ENCODE measurements at places on chromosomes 3 and 15. TPM values are rescaled to one million over a fixed set of nuclear protein-coding genes. Genes with fewer than 3 reads are reported as not detected.
A peak's percentile ranks its signal among the peaks of the same experiment; 100 is the strongest.

- DNase-seq = no peak
- peaks cover 5% of the 10 kb centered on the region for H3K27me3 ChIP-seq
- H3K4me1 ChIP-seq = no peaks in the 10 kb centered on the region
- H3K36me3 ChIP-seq = no peaks in the 10 kb centered on the region
- H3K27ac ChIP-seq = no peak overlapping the region
These were observed 487.4 kb downstream of the PDCD6IP start for GRCh38 chr3:34285827-34286188.

DNA sequence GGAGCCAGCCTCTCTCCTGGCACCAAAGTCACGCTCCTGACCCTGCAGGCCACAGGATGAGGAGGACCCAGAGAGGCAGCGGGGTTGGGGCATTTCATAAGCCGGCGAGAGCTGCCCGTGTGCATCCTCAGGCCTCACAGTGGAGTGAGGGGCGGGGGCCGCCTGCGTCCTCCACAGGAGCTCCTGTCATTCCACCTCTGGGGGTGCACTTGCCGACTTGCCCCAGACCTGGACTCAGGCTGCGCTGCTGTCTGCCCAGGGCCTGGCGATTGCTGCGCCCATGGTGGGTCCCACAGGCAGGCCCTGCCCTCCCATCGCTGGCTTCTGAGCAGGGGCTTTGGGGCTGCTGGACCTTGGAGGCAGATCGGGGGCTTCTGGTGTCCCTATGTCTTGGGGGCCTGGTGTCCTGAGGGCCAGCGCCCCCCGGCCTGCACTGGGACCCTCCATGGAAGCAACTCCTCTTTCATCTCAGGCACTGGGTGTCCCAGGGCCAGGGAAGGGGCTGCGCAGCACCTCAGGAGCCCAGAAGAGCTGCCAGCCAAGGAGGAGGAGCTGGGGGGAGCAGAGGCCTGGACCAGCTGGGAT lies 184.0 kb downstream of the GOLGA6L6 start:
- no peak overlapping the region for H3K4me3 ChIP-seq
- no peak for DNase-seq
- H3K36me3 ChIP-seq = no peaks in the 10 kb centered on the region
- peak overlapping the region; percentile 84 for H3K27ac ChIP-seq
- H3K4me1 ChIP-seq = peaks cover 11% of the 10 kb centered on the region

DNA sequence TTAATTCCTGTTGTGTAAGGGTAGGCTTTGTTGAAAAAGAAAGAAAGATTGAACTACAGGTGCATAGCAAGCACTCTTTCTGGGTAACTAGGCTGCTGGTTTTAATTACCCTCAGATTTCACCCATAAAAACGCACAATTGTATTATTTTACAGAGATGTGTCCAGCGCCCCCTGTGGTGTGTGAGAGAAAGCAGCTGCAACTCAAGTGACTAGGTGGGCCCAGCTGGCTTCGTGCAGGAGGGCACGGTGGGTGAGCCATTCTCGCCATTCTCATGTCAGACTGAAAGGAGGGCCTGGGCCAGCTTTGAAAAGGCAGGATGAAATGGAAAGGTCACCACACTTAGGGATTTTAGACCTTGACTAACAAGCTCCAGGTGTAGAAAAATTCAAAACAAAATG lies 122.6 kb downstream of the LRIG1 start:
- H3K36me3 ChIP-seq = peaks cover 2% of the 10 kb centered on the region
- peak overlapping the region; percentile 98 for H3K27ac ChIP-seq
- H3K4me1 ChIP-seq = peaks cover 16% of the 10 kb centered on the region
- peak overlapping the region; percentile 54 for H3K4me3 ChIP-seq

DNA sequence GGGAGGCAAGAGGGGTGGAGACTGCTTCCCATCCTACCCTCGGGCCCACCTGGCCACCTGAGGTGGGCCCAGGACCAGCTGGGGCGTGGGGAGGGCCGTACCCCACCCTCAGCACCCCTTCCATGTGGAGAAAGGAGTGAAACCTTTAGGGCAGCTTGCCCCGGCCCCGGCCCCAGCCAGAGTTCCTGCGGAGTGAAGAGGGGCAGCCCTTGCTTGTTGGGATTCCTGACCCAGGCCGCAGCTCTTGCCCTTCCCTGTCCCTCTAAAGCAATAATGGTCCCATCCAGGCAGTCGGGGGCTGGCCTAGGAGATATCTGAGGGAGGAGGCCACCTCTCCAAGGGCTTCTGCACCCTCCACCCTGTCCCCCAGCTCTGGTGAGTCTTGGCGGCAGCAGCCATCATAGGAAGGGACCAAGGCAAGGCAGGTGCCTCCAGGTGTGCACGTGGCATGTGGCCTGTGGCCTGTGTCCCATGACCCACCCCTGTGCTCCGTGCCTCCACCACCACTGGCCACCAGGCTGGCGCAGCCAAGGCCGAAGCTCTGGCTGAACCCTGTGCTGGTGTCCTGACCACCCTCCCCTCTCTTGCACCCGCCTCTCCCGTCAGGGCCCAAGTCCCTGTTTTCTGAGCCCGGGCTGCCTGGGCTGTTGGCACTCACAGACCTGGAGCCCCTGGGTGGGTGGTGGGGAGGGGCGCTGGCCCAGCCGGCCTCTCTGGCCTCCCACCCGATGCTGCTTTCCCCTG lies 2.2 kb upstream of the FES start:
- no peak for DNase-seq
- H3K27me3 ChIP-seq = no peaks in the 10 kb centered on the region
- peak overlapping the region; percentile 28 for H3K4me3 ChIP-seq
- H3K27ac ChIP-seq = peak overlapping the region; percentile 81

ACKR4 gene
- total RNA-seq = 0.32 TPM

- no peaks in the 10 kb centered on the region for H3K27me3 ChIP-seq
- no peaks in the 10 kb centered on the region for H3K36me3 ChIP-seq
- DNase-seq = peak; percentile 41
- peaks cover 22% of the 10 kb centered on the region for H3K4me1 ChIP-seq
These were observed 835 bp upstream of the GMPPB start for GRCh38 chr3:49724586-49724985.

REC114 gene
- total RNA-seq = not detected

CLDN18 gene
- total RNA-seq = not detected

DNA sequence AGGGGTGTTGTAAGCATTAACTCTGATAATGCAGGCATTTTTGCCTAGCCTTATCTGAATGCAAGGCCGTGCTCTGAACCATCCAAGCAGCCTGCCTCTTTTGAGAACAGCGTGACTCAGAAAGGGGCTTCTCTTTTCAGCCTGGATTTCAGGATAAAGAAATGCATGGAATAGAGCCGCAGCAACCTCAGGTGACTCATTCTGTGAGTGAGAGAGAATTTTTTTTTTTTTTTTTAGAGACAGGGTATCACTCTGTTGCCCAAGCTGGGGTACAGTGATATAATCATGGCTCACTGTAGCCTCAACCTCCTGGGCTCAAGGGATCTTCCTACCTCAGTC lies 20.6 kb upstream of the PDE8A start:
- peaks cover 8% of the 10 kb centered on the region for H3K36me3 ChIP-seq
- H3K27ac ChIP-seq = no peak overlapping the region
- peaks cover 5% of the 10 kb centered on the region for H3K4me1 ChIP-seq
- DNase-seq = no peak
- no peak overlapping the region for H3K4me3 ChIP-seq
- H3K27me3 ChIP-seq = peaks cover 38% of the 10 kb centered on the region

DNA sequence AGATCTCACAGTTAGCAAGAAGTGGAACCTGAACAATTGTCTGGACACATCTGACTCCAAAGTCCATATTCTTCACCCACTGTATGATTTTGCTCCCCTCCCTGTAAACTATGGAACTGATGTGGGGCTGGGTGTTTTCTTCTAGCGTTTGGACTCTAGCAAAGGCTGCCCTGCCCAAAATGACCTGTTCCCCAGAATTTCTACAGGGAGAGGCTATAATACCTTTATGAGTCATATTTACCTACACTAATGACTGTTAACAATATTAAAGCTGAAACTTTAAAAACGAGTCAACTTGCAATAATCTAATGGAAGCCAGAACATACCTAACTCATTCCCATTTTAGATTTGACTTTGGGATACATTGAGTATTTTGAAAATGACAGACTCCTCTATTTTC lies 531.2 kb upstream of the CFAP20DC start:
- H3K4me3 ChIP-seq = no peak overlapping the region
- no peaks in the 10 kb centered on the region for H3K27me3 ChIP-seq
- DNase-seq = no peak
- no peak overlapping the region for H3K27ac ChIP-seq
- peaks cover 3% of the 10 kb centered on the region for H3K4me1 ChIP-seq

DNA sequence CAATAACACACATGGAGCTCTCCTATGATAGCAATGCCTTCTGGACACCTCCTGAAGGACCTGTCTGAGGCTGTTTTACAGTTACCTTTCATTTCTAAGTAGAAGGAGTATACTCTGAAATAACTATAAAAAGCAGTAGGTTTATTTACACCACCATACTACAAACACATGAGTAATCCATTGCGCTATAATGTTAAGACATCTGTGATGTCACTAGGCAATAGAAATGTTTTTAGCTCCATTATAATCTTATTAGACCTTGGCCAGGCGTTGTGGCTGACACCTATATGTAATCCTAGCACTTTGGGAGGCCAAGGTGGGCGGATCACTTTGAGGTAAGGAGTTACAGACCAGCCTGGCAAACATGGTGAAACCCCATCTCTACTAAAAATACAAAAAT lies 24.7 kb downstream of the PXK start:
- peaks cover 15% of the 10 kb centered on the region for H3K4me1 ChIP-seq
- no peak overlapping the region for H3K4me3 ChIP-seq
- H3K27ac ChIP-seq = no peak overlapping the region
- DNase-seq = no peak
- H3K36me3 ChIP-seq = peaks cover 2% of the 10 kb centered on the region
- H3K27me3 ChIP-seq = no peaks in the 10 kb centered on the region

- no peak overlapping the region for H3K4me3 ChIP-seq
- peaks cover 40% of the 10 kb centered on the region for H3K27me3 ChIP-seq
- H3K27ac ChIP-seq = no peak overlapping the region
- DNase-seq = no peak
- no peaks in the 10 kb centered on the region for H3K4me1 ChIP-seq
These were observed 21.5 kb downstream of the TJP1 start for GRCh38 chr15:29800491-29801366.

DNA sequence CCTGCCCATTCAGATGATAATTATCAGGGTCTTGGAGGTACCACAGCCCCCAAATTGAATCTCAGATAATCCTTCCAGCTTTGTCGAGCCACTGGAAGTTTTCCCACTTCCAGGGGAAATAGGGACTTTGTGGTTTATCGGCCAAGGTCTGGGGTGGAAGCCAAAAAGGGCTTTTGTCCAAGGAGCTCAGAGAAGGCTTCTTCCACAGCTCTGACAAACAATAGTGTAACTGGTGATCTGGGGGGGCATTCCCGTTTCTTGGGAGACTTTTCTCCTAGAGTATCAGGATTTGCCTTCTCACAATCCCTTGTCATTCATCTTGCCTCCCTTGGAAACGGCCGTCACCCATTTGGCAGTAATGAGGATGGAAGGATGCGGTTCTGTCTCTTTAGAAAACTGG lies 18.4 kb downstream of the SRGAP3 start:
- no peak for DNase-seq
- H3K4me1 ChIP-seq = no peaks in the 10 kb centered on the region
- peaks cover 8% of the 10 kb centered on the region for H3K27me3 ChIP-seq
- H3K36me3 ChIP-seq = peaks cover 1% of the 10 kb centered on the region

PRR23B gene
- total RNA-seq = not detected

DNA sequence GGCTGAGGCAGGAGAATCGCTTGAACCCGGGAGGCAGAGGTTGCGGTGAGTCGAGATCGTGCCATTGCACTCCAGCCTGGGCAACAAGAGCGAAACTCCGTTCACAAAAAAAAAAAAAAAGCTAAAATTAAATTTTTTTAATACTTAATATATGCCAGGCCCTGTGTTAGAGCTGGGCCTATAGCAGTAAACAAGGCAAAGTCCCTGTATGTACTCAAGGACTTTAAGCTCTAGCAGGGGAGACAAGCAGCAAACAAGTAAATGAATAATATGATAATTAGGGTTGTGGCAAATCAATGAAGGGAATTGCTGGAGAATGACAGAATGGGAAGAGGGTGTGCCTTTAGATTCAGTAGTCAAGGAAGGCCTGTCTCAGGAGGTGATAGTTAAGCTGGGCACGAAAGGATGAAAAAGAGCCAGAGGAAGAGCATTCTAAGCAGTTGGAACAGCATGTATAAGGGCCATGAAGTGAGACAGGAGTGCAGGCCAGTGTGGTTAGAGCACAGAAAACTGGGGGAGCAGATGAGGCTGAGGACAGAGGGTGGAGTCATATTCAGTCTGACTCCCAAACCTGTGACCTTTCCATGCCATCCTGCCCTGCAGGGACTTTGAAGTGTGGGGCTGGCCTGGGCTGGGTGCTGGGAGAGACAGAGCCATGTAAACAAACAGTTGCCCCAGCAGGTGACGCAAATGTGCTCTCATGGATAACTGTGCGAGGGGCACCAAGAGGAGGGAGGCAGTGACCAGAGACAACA lies 6.6 kb upstream of the RAF1 start:
- no peak overlapping the region for H3K4me3 ChIP-seq
- DNase-seq = no peak
- no peaks in the 10 kb centered on the region for H3K4me1 ChIP-seq
- no peak overlapping the region for H3K27ac ChIP-seq
- no peaks in the 10 kb centered on the region for H3K27me3 ChIP-seq
- no peaks in the 10 kb centered on the region for H3K36me3 ChIP-seq

CPLX3 gene
- total RNA-seq = not detected

DNA sequence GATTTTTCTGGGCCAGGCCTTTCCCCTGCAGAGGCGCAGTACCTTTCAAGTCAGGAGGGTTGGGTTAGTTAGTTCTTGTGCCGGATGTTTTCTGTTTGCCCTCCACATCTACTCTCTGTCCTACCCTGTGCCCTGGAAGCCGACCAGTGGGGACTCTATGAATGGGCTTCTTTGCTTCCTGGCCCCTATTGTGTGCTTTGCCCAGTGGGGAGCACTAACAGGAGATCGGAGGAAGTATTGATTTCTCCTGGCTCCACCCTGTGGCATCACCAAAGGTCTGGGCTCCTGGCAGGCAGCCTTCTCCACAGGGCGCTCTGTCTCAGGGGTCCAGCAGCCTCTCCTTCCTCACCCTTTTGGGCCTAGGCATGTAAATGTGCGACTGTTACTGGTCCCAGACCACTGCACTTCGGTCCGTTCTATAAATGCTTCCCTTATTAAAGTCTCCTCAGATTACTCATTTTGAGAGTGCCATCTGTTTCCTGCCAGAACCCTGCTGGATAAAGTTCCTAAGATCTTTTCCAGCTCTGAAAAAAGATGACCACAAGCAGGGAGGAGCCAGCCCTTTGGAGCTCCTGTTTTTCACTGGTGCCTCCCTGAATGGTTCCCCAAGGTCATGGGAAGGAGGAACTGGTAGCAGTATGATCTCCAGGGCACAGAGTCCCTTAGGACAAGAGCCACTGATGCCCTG lies 44.5 kb downstream of the CTDSPL start:
- peaks cover 6% of the 10 kb centered on the region for H3K4me1 ChIP-seq
- H3K36me3 ChIP-seq = peaks cover 2% of the 10 kb centered on the region
- no peak for DNase-seq
- peaks cover 19% of the 10 kb centered on the region for H3K27me3 ChIP-seq

- H3K36me3 ChIP-seq = no peaks in the 10 kb centered on the region
- H3K27me3 ChIP-seq = peaks cover 13% of the 10 kb centered on the region
- no peak for DNase-seq
These were observed 2.2 kb downstream of the CHRNA5 start for GRCh38 chr15:78567531-78567930.

- H3K36me3 ChIP-seq = no peaks in the 10 kb centered on the region
- no peaks in the 10 kb centered on the region for H3K27me3 ChIP-seq
- H3K4me1 ChIP-seq = no peaks in the 10 kb centered on the region
- no peak overlapping the region for H3K27ac ChIP-seq
These were observed 304.1 kb upstream of the MME start for GRCh38 chr3:154775821-154776548.
